ENCODE measurements at places on chromosomes 7 and 10.

- DNase-seq = no peak
Measured at GRCh38 chr7:120163449-120163848, 109.5 kb upstream of the KCND2 start.

- DNase-seq = no peak
Measured at GRCh38 chr10:26503911-26504310, 65.8 kb downstream of the APBB1IP start.

GRCh38 chr10:44949915-44950314 lies 9.7 kb upstream of the RASSF4 start:
- no peak for DNase-seq

- no peak for DNase-seq
Measured at GRCh38 chr10:33666686-33667480, 332.4 kb upstream of the NRP1 start.

DNA sequence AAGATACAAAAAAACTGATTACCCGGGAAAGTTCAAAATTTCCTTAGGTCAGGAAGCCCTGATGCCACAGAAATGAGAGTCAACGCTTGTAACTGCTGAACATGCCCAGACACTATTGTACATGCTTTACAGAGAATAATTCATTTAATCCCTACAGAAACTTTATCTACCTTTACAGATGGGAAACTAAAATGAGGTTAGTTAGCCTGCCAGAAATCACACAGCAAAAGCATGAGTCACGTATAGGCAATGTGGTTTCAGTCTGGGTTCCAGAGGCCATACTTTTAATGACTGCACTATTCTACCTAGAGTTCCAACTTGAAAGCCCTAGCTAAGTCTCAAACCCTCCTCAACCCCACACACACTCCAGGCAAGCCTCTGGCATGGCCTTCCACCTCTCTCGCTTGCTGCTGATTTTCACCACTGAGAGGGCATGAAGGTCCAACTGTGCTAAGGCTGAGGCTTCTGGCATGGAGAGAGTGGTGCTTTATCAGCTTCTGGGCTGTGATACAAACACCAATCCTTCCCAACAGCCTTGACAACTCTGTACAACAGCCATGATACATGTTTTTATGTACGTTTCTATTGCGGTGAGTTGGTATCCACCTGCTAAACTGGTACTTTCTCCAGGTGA lies 1011.2 kb upstream of the GHITM start:
- DNase-seq = no peak

DNA sequence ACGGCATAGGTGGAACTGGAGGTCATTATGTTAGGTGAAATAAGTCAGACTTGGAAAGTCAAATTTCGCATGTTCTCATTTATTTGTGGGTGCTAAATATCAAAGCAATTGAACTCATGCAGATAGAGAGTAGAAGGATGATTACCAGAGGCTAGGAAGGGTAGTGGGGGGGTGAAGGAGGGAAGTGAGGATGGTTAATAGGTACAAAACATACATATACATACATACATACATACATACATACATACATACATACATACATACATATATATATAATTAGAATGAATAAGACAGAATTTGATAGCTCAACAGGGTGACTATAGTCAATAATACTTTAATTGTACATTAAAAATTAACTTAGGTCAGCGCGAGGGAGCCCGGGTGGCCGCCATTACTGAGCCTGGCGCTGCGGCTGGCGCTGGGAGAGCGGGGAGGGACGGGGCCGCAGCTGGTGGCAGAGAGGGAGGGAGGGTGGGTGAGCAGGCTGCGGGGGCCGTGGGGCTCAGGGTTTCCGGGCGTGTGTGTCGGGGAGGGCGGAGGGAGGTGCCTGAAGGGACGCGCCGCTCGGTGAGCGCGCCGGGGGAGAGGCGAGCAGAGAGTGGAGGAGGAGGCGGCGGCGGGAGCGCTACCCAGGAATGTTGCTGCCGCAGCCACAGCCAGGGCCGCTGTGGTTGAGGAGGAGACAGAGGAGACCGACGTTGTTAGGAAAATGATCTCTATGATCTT lies 85.8 kb upstream of the EGFR start:
- DNase-seq = no peak

DNA sequence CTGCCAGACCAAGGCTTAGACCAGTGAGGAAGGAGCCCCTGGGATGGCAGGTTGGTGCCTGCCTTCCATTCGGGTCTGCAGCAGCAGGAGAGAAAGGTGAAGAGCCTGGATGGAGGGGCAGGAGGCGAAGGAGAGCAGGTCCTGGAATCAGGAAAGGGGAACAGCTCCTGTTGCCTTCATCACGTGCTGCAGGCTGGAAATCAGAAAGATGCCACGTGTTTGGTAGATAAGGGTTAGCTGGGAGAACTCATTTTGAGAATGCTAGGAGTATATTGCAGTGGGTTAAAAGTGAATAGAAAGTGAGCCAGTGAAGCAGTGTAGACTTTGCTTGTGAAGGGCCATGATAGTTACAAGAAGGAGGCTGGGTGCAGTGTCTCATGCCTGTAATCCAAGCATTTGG lies 371.8 kb downstream of the PAXIP1 start:
- no peak for DNase-seq

GRCh38 chr10:94042001-94042833 lies 48.5 kb downstream of the PLCE1 start:
- DNase-seq = no peak

DNA sequence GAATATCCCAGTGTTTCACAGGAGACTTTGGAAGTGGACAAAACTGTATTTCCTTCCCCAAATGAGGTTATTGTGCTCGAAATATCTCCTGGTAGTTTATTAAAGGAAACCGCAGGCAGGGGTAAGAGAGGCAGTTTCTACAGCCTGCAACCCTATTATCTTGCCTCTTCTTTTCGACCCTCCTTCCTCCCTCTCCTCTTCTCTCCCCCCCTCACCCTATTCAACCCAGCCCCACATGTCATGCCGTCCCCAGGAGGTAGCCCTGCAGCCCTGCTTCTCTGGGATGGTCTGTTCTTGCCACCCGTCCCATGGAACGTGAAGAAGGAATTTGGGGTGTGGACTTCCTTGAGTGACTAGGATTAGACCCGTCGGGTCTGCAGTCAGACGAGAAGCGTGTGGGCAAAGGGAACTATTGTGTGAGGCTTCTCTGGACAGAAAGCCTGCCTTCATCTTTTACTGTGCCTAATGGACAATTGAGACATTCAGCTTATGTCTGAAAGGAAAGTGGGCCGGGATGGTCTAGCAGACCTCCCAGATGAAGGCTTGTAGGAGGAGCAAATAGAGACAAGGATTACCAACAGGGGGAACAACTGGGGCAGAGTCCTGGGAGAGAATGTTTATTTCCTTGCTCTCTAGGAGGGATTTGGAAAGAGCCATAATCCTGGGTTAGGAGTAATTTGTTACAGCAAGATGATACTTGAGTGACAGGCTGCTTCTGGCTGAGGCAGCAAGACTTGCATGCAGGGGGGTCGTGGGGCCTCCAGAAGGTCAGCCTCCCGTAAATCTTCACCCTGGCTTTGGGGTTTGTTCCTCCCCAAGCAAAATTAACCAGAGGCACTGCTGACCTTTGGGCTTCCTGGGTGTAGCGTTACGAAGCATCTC lies 77.8 kb downstream of the TCF7L2 start:
- DNase-seq = no peak

DNA sequence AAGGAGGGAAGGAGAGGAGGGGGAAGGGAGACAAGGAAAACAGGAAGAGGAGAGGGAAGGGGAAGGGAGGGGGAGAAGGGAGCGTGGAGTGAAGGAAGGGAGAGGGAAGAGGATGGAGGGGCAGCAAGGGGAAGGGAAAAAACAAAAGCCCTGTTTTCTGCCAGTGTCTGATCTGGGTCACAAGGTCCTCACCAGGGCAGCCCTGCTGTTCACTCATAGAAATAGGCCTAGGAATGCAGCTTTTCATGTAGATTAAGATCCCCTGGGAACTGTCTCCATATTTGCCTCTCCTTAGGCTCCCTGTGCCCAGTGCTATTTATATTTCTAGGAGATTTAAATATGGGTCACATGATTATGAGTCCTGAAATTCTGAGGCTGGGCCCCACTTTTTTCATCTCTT lies 790.7 kb downstream of the TNS3 start:
- no peak for DNase-seq

DNA sequence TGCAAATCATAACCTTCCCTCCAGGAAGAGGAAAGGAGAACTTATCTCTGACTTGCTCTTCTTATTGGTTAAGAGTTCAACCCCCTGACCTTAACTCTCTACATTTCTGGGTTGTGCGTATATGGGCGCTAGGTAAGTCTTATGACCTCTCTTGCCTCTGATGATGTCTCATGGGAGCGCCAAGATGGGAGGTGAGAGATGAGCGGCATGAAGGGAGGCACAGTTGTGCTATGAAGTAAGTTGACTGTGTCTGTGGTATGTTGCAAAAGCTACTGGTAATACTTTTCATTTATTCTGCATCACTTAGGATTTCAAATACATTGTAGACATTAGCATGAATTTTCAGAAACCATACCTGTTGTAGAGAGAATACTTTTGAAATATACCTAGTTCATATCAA lies 59.0 kb downstream of the EXOC6 start:
- DNase-seq = no peak

- DNase-seq = no peak
Measured at GRCh38 chr10:106158241-106158640, 1006.3 kb downstream of the SORCS1 start.

GRCh38 chr7:24283554-24283896 lies 465 bp upstream of the NPY start:
- DNase-seq = no peak

GRCh38 chr10:124086787-124087671 lies 6.4 kb downstream of the CHST15 start:
- DNase-seq = no peak

DNA sequence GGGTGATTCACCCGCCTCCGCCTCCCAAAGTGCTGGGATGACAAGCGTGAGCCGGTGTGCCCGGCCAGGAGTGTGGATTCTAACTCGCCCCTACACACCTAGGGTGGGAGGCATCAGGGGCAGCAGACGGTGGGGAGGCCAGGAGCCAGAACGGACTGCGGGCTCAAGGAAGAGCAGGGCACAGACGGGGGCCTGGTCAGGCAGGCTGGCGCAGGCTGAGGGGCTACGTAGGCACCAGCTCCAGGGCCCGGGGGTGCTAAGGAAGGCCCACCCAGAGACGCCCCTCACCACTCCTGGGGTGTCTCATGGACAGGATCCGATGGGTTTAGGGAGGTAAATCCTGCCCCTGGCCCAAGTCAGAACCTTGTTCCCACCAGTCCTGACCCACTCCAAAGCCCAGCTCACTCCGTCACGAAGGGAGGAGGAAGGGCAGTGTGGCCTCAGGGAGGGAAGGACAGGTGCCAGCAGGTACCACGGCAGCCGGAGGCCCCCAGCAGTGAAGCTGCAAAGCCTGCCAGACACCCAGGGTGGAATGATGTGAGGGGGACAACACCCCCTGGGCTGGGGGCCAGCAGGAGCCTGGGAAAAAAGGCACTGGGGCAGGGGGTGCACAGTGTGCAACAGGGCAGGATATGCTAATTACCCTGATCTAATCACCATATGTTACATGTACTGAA lies 251.4 kb downstream of the MAD1L1 start:
- no peak for DNase-seq

- DNase-seq = no peak
Measured at GRCh38 chr7:73739387-73739767, 775 bp upstream of the ABHD11 start.

DNA sequence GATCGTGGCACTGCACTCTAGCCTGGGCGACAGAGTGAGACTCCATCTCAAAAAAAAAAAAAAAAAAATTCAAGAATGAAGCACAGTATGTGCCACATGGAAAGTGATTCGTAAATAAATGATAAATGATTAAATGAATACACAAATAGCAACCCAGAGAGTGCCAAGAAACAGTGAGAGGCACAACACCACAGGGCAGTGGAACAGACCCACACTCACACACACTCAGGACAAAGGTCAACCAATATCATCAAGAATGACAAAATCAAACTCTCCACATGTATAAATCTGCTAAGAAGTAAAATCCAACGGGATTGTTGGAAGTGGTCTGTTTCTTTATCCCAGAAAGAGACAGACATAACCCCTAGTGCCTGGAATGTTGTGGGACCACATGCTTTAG lies 77.4 kb downstream of the HTR7 start:
- no peak for DNase-seq

- no peak for DNase-seq
Measured at GRCh38 chr10:102403115-102403514, 7.6 kb downstream of the NFKB2 start.

DNA sequence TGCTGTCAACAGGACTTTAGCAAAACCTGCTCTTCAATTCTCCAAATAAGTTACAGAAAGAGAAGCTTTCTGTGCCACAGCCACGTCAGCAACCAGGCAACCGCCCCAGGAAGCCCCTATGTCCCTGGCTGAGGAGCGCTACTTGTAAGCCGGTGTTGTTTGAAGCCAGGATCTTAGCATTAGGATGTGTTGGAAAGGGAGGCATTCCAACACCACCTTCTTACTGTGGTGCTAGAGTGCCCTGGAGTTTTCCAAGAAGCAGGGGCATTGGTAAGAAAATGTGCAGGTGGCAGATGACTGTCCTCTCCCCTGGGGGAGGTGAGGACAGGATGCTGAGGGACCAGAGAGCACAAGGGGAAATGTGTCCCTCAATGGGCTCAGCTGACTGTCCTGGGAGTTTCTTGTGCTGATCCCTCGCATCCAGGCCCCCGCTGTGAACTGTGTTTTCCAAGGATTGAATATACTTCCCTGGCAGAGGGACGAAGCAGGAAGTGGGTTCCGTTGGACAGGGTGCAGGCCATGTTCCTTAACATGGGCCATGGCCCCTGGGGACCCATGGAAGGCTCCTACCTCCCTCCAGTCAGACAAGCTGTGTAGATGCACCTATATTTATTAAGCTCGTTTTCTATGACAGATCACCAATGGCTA lies 139.6 kb upstream of the GDF10 start:
- no peak for DNase-seq

GRCh38 chr7:29035044-29035740 lies 77.1 kb upstream of the TRIL start:
- DNase-seq = no peak

DNA sequence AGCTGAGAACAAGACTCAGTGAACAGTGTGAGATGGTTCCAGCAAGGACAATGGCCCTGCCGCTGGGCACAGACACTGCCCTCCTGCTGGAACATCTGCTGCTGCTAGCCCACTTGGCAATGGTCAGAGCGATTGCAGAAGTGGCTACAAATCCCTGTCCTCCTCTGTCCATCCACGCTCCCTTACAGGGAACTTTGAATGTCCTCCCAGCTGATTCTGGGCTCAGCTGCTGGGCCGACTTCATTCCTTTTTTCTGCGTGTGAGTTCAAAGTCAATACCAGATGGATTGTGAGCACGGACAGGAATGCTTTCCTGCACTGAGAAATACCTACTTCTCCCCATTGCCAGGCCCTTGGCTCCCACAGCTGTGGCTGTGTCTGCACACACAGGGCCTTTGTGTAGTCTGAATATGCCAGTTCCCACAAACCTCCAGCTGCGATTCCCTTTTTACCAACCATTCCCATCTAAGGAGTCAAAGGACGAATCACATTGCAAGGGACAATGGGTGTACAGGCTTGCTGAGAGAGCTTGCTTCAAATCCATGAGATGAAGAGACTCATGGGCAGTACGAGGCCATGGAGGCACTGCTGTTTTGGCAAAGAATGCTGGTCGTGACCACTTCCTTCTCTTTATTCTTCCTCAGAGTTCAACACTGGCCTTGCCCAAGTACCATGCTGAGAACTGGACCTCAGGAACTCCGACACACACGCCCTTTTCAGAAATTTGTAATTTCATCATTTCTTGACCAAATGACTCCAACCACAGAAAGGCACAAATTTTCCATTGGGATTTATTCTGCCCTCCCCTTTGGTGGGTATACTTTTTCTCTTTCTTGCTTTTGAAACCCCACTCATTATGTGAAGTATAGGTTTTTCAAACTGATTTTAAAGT lies 44.2 kb downstream of the BPGM start:
- no peak for DNase-seq

- no peak for DNase-seq
Measured at GRCh38 chr10:62893036-62893435, 76.9 kb upstream of the EGR2 start.

- DNase-seq = no peak
Measured at GRCh38 chr10:73589563-73590126, 1.5 kb downstream of the USP54 start.
